Activated naive CD4-positive, alpha-beta T cell treated with anti-CD3 and anti-CD28 coated beads for 36 hours (primary cell): ENCODE measurements at places on chromosomes 4 and X. TPM values are rescaled to one million over a fixed set of nuclear protein-coding genes. Genes with fewer than 3 reads are reported as not detected.

The KLB gene
- total RNA-seq = not detected

The HOPX gene
- 14.7 TPM for total RNA-seq

The TREX2 gene
- total RNA-seq = 1.2 TPM

The ETDB gene
- total RNA-seq = not detected

The CDKN2AIP gene
- total RNA-seq = 26.5 TPM

The PDCL2 gene
- not detected for total RNA-seq

The KIT gene
- not detected for total RNA-seq

The KLHL34 gene
- 1.2 TPM for total RNA-seq

The SGCB gene
- total RNA-seq = 7.9 TPM

The ARHGAP4 gene
- total RNA-seq = 161 TPM
